Left hindlimb (tissue), 1 donor: ENCODE measurements at places on chromosomes 6 and 20.
A peak's percentile ranks its signal among the peaks of the same experiment; 100 is the strongest.

DNA sequence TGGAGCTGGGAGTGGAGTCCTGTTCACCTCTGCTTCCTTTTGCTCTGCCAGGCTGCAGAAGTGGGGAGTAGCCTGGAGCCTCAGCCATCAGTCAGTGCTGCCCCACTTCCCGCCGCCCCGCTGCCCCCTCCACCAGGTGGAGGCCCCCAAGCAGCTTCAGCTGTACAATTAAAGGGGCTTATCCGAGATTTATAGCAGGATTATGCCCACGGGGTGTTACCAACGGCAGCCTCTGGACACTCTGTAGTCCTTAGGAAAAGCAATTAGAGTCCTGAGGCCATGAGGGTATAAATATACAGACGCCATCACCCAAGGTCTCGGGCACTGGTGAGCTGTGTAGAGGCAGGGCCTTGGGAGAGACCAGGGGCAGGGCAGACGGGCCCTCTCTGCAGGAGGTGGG is 55.4 kb downstream of the GRM4 start:
- DNase-seq: no peak

DNA sequence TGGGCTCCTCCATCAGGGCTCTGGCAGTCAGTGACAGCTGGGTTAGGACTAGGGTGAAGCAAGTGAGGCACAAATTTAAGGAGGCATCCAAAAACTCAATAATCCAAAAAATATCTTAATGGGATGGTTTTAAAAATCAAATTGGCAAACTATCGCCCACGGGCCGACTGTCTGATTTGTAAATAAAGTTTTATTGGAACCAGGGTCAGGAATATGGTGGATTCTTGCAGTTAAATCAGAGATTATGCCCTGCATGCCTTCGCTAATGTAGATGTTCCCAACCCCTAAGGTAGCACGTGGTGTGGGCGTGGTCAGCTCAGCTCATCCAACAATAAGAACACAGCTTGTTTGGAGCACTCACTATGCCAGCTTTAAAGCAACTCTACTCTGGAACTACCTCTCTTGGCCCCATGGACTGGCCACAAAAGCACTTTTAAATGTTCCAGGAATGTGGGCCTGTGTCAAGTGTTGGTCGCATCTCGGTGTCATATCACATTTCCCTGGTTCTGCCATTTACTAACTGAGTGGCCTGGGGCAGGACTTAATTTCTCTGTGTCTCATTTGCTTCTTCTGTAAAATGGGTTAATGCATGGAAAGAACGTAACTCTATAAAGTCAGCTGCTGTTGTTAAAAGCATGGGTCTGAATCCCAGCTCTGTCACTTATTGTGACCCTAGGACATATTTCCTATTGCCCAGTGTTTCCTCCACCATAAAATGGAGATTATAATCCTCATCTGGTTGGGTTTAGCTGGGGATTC is 7.0 kb downstream of the TP53RK start:
- no peak for DNase-seq

DNA sequence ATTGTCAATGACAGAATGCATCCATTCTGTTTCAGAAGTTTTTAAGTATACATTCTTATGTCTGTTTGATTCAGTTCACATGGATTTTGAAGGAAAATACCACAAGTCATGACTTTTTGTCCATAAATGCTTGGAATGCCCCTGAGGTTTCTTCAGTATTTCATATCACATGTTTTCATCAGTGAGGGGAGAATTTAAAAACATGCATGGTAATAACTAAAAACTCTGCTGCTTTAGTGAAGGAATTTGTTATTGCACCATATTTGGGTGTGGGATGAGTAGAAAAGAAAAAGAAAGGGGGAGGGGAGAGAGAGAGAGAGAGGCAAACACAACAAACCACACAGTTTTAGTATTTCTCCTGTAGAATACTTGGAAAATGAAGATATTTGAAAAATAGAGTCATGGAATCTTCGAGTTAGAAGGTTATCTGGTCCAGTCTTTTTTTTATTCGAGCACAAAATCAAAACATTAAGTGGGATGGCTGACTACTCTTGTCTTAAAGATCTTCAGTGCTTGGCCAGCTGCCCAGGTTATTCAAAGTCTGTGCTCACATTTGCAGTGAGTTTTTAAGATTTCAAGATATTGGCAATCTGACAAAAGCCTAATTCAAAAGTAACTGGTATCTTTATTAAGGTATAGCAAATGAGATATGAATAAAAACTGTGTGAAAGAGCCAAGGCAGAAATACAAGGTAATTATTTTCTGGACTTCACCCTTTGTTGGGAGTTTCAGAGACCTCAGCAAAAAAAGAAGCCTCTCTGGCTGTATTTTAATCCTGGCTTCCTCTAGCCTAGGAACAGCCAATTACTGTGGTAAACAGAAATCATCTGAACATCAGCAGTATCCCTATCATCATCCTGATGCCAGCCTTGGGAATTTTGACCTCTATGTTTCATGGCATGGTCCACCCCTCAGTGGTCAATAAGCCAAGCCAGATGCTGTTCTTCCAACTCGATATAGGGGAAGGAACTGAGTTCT is 687.9 kb upstream of the CITED2 start:
- no peak for DNase-seq

DNA sequence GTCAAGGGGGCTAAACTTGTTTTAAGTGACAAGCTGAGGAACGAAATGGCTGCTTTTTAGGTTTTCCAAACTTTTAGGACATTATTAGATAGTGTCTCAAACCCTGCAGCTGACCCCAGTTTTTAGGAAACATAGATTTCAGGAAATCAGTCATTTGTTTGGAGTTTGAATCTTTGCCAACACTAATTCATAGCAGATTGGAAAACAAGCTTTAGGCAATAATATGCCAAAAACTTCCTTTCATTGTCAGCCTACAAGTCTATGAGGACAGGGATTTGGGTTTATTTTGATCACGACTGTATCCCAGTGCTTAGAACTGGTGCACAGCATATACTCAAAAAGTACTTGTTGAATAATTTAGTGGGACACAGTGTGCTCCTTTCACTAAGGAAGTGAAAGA is 123.2 kb downstream of the TINAG start:
- no peak for DNase-seq

DNA sequence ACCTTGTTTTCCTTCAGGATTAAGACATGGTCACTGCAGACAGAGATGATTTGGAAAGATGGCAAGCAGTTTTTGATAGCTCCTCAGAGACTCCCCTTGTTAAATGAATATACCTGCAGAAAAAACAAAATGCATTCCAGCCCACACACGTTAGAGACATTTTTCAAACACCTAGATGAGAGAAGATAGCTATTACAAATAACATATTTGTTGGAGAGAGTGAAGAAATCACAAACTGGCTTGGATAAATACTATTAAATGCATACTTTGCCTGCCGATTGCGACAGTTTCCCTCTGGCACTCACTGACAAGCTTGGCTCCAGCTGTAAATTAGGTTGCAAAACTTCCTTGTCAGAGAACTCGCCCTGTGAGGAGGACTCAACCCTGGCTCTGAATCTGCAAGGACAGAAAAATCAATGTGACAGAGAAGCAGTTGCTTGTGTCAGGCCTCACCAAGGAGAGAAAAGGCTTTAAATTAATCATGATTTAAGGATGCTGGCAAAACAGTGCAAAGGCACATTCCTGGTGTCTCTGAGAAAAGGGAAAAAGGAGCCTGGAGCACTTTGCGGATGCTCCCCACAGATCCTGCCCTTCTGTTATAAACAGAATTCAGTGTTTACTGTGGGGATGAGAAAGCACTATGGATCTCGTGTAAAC is 423.7 kb upstream of the MARCKS start:
- no peak for DNase-seq

- DNase-seq: no peak
Measured at GRCh38 chr6:9307786-9308185, 872.4 kb upstream of the SLC35B3 start.

DNA sequence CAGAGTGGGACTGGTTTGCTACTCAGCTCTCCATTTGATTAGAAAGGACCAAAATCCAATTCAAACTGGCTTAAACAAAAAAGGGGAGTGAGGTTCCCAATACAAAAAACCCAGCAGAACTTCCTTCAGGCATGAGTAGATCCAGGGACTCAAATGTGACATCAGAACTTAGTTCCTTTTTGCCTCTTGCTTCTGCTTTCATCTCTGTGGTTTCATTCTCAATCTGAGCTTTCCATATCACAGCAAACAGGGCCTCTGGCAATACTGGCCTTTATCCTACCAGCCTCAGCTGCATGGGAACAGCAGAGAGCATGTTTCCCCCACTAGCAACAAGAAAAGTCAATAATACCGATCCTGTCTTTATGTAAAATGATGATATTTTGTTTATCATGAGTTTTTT is 28.6 kb upstream of the PRELID3B start:
- no peak for DNase-seq

- DNase-seq: no peak
Measured at GRCh38 chr20:531608-532007, 12.0 kb downstream of the CSNK2A1 start.

- DNase-seq: no peak
Measured at GRCh38 chr20:41572010-41572572, 46.1 kb downstream of the CHD6 start.

DNA sequence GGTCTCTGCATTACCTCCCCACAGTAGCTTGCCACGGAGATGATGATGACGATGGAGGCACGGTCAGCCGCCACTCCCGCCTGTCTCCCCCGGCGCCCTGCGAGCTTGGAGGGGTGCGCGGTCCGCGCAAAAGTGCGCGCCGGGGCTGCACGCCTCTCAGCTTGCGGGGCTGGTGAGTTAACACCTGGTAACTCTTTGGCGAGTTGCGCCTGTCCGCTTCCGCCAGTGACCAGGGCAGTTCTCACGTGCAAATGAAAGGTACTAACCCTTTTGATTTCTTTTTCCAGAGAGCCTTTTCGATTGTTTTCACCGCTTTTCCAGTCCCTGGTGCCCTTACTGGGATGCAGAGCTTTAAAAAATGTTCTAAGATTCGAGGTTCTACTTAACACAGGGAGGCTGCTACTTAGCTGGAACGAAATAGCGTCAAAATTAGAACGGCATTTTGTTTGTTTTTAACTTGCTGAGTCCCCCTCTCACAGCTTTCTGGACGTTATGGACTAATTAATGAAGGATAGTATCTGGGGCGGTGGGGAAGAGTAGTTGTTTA is 6.2 kb downstream of the GRIK2 start:
- no peak for DNase-seq

DNA sequence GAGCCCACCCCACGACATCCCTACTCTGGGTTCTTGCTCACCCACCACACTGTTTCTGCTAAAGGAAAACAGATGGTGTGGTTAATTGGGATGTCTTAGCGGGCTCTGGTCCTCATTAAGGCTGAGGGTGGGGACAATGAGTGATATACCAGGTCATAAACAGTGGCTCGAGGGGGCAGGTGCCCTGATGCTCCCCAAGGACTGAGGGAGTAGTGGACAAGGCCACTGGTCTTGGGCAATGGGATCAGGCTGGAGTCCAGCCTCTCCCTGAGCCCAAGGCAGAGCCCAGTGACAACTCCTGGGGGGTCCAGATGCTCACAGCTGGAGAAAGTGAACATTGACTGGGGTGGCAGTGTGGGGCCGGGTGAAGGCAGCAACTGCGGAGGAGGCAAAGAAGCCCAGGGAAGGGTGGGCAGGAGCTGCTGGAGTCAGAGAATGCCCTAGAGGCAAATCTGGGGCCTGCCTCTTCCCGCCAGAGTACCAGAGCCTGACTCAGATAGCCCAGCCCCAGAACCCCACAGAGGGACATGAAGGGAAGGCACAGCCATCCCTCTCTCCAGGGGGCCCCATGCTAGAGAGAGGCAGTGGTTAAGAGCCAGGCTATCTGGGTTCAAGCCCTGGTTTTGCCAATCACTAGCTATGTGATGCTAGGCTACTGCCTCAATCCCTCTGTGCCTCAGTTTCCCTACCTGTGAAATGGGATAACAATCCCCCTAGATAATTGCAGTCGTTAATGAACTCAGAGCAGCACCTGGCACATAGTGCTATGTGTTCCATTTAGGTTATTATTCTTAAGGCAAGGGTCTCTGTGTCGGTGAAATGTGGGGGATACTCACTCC is 72.3 kb downstream of the MRPL14 start:
- no peak for DNase-seq

- no peak for DNase-seq
Measured at GRCh38 chr6:96450082-96450769, 71.4 kb upstream of the UFL1 start.

GRCh38 chr6:168274037-168274952 is 45.3 kb downstream of the DACT2 start:
- no peak for DNase-seq

- no peak for DNase-seq
Measured at GRCh38 chr6:411402-412145, 20.0 kb downstream of the IRF4 start.

GRCh38 chr20:1786486-1786885 is 108.7 kb upstream of the SIRPA start:
- DNase-seq: no peak

DNA sequence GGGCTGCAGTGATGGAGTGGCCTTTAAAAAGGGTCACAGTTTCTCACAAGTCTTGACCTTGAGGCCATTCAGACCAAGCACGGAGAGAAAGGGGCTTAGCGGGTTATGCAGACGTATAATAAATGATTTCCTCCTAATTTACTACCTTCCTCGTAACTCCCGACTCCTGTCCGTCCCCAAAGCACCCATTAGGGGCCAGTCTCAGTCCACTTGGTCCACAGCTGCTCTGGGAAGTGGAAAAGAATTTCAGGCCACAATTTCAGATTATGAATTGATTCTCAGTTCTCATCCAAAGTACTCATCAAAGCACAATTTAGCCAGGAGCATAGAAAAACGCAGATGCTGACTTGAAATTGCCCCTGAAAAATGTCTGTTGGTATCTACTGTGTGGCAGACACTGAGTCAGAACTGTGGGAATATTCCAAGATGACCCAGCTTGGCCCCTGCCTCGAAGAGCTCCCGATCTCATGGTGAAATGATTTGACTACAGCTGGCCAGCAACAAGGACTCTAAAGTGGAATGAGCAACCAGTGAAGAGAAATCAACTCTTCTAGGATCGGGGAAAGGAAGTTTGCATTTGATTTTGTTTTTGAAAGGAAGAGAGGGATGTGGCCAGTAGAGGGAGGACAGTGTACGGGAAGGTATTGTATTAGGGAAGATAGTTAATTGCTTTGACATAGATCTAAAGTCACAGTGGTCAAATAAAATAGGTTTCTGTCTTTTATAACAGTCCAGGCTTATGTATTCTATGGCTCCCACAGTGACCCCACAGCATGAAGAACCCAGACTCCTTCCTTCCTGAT is 15.2 kb upstream of the STK35 start:
- no peak for DNase-seq

- no peak for DNase-seq
Measured at GRCh38 chr6:169051371-169051770, 202.3 kb downstream of the THBS2 start.

GRCh38 chr6:26304797-26305640 is 60.0 kb upstream of the BTN3A2 start:
- DNase-seq: peak; percentile 78

- peak; percentile 64 for DNase-seq
Measured at GRCh38 chr6:35370124-35370741, 27.9 kb downstream of the PPARD start.

DNA sequence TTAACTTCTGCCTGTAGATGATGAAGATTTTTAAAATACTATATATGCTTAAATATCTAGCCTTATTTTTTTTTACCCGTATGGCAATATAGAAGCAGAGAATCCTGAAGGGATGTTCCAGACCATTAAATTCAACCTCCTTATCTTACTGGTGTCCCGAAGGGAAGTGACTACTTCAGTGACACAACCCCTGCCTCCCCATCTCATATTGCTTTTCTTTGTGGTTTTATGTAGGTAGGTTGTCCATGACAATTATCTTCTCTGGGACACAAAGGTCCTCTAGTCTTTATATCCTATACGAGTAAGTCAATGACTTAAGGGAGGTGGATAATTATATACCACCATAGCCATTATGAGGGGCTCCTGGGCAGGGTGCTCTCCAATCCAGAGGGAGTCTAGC is 57.4 kb upstream of the EMILIN3 start:
- no peak for DNase-seq
